ENCODE measurements at places on chromosomes 3 and 15.

DNA sequence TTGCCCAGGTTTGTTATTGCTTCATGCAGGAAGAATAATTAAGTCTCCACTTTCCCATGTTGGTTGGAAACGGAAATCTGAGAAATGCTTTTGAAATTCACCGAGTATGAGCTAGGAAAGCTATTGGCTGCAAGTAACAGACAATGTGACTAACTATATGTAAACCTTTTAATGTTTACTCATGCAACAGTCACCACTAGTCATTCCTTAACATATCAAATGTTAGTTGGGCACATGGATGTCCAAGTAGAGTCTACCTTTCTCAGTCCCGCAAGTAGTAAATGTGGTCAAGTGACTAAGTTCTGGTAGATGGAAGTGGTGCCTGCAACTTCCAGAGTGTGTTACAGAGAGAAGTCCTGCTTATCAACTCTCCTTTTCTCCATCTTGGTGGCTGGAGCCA lies 52.5 kb downstream of the KLF15 start:
- no peak for DNase-seq

DNA sequence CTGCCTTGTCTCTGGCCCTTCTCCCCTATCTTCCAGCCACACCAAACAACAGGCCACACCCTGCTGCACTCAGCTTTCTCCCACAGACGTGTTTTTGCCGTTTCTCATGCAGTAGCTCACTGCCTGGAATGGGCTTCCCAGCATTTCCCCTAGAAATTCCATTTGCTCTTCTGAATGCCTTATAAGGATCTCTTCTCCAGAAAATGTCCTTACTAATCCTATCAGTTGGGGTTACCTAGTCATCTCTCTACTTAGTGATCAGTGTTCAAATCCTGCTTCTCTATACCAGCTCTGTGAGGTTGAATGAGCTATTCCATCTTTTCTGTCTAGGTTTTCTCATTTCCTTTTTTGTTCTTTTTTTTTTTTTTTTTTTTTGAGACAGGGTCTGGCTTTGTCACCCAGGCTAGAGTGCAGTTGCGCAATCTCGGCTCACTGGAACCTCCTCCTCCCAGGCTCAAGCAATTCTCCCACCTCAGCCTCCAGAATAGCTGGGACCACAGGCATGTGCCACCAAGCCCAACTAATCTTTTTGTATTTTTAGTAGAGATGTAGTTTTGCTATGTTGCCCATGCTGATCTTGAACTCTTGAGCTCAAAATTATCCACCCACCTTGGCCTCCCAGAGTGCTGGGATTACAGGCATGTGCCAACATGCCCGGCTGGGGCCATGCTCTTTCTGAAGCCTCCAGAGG lies 98.2 kb upstream of the CHD2 start:
- DNase-seq: no peak

- peak; percentile 71 for DNase-seq
Observed at GRCh38 chr3:154120961-154121700, at the start of gene ARHGEF26. TSS of gene ARHGEF26 (plus strand) at chr3:154121390. CDS start at chr3:154121993, 603 bp downstream.

DNA sequence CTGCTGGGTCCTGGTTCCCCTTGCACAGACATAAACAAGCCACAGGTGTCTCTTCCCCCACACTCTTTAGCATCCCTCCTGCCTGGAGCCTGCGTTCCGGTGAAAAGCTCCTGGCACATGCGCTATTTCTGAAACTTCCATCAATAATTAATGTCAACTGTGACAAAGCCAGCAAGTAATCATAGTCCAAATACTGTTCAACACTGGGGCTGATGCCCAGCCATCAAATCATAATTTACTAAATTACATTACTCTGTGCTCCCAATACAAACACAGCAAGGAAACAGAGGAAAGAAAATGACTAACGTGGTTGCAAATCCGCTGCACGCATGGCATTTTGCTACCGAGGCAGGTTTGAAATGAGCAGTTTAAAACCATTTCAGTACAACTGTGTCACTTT lies 294.7 kb downstream of the ERC2 start:
- no peak for DNase-seq

DNA sequence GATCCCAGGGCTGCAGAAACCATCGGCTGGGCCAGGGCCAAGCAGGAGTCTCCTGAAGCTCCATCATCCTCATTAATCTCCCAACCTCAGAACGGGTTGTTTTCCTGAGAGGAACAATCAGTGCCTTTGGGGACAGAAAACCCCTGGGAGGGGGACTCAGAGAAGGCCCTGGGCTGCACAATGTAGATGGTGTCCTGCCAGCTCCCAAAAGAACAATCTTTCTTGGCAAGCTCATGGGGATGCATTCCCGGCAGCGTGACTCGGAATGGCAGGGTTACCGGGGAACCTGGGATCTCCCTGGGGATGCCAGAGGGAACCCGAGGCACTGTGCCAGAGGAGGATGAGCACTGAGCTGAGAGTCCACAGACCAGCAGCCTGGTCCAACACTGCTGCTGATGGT lies 72.1 kb upstream of the ATP2B2 start:
- no peak for DNase-seq

GRCh38 chr15:58575045-58575786 lies 143.4 kb downstream of the LIPC start:
- DNase-seq: no peak

DNA sequence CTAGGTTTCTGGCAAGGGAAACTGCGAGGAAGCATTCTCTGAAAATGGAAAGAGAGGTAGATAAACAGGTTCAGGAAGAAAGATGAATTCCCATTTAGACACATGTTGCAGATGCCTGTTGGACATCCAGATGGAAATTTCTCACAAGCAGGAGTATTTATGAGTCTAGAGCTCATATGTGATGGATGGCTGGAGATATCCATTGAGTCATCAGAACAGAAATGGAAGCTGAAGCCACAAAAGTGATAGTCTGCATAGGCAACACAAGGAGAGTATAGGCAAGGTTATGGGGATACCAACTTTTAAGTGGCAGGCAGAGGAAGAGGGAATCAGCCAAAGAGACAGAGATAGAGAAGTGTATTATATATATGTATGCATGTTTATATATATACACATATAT lies 6.3 kb upstream of the RAMAC start:
- DNase-seq: no peak

DNA sequence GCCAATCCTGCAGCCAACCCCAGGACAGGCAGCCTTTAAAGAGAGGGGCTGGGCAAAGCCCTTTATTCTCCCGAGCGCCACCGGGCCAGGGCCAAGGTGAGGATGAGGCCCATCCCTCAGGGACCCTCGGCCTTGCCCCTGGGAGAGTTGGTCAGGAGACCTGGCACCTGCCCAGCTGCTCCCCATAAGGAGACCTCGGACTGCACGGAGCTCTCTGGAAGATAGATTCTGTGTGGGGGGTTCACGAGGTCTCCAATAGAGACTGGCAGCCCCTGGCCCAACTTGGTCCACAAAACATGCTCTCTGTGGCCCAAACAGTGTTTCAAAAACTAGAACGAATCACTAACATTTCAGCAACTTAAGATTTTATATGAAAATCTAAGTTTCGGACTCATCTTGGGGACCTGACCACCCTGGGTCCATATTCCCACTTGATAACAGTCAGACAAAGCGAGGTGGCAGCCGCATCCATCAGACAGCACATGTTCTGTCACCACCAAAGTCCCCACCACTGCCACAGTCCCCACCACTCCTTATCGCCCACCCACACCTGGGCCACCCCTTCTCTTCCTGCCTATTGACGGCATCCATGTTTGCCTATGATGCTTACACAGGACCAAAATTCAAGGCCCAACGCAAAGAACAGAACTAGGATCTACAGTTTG lies 114.4 kb upstream of the RPL32 start:
- no peak for DNase-seq

DNA sequence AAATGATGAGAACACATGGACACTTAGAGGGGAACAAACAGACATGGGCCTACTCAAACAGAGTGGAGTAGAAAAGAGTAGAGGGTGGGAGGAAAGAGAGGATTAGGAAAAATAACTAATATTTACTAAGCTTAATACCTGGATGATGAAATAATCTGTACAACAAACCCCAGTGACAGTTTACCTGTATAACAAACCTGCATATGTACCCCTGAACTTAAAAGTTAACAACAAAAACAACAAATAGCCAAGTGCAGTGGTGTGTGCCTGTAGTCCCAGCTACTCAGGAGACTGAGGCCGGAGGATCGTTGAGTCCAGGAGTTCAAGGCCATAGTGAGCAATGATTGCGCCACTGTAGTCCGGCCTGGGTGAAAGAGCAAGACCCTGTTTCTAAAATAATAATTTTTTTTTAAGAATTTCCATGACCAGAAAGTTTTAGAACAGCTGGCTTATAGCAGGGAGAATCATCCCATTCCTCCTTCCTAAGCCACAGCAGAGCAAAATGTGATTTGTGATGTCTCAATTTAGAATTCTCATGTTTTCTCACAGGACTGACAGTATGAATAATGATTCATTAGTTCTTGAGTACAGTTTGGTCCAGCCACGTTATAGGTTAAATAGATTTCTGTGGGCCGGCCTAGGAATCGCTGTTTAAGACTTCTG lies 150.0 kb downstream of the ZNF609 start:
- DNase-seq: no peak

- DNase-seq: no peak
Observed at GRCh38 chr3:148856384-148856783, 8.7 kb upstream of the CPA3 start.

DNA sequence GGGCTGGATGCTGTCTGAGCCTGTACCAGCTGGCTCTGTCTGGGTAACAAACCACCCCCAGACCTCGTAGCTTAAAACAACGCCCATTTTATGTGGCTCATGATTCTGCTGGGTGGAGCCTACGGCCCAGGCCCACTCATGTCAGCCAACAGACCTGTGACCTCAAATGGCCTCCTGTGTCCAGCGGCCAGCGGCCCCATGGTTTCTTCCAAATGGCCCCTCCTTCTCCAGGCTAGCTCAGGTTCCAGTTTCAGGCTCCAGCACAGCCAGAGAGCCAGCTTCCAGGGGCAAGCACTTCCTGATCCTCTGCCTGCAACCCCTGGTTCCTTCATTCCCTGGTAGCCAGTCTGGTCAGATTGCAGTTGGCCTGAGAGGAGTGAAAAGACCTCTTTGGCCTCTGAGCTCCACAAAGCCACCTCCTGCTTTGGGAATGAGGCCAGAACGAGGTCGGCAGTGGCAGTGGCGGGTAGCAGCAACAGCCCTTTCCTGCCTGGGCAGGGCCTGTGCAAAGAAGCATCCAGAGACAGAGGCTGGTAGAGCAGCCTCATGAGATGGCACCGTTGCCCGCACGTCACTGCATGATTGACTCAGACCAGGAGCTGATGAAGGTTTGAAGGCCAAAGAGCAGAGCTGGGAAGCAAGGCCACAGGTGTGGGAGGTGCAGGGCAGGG lies 21.0 kb upstream of the PLXNA1 start:
- DNase-seq: no peak

GRCh38 chr3:9074079-9074478 lies 110.8 kb upstream of the RAD18 start:
- no peak for DNase-seq

DNA sequence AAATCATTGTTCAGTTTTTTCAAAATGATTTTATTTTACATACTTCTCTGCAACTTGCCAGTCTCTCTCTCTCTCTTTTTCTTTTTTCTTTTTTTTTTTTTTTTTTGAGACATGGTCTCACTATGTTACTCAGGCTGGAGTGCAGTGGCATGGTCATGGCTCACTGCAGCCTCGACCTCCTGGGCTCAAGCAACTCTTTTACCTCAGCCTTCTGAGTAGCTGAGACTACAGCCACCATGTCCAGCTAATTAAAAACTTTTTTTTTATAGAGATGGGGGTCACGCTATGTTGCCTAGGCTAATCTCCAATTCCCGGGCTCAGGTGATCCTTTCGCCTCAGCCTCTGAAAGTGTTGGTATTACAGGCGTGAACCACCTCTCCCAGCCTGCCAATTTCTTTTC lies 12.1 kb upstream of the ARID3B start:
- DNase-seq: no peak

DNA sequence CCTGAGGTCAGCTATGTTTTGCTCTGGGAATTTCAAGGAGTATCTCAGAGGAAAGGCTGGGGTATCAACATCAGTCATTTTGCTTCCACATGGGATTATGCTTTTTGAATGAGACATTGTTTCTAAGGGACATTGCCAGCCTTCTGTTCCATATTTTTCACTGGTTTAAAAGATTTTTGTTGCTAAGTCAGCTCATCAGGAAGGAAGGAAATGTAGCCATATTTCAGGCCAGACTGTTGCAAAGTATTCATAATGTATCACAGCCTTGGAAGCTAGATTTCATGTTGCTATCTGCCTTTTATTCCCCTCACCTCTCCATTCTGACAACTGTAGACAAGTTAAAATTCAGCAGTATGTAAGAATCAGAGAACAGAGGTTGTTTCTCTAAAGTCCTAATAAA lies 61.0 kb upstream of the CHRM5 start:
- no peak for DNase-seq

DNA sequence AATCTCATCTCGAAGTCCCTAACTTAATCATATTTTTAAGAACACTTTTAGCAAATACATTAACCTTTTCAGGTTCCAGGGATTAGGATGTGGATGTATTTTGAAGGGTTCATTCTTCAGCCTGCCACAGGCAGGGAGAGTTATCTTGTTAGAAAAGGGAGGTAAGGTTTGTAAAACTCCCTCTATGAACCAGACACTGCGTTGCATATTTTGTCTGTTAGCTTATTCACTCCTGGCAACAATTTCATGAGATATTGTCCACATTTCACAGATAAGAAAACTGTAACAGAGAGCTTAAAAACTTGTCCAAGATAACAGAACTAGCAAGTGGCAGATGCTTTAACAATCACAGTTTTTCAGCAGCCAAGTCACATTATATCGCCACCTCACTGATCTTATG lies 155.4 kb downstream of the DIPK2A start:
- DNase-seq: no peak

- no peak for DNase-seq
Observed at GRCh38 chr3:116445311-116445841, at the start of gene LSAMP. TSS of gene LSAMP (minus strand) at chr3:116445487.

- no peak for DNase-seq
Observed at GRCh38 chr3:145133281-145133680, 1027.7 kb downstream of the PLOD2 start.

DNA sequence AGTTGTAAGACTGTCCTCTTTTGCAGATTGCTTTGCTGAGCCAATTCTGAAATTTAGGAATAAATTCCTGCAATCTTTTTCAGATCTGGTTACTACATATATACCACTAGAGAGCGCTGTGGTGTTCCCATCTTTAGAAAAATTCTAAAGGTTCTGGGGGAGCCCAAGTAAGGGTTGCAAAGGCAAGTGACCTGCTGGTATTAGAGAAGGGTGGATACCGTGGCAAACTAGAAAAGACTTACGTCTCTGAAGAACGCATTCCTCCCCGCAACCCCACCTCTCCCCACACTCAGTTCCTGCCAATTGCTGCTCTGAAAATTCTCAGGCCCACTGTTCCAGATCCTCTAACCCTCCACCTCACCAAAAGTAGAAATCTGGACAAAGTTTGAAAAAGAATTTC lies 48.5 kb downstream of the EFHB start:
- DNase-seq: no peak

- peak; percentile 26 for DNase-seq
Observed at GRCh38 chr3:172522871-172523818, at the start of gene TNFSF10. TSS of gene TNFSF10 (minus strand) at chr3:172523430. CDS start at chr3:172523384, 46 bp downstream.
